Stimulated activated CD4-positive, alpha-beta T cell treated with anti-CD3 and anti-CD28 coated beads, Interleukin-15, amount 100 ng/mL, for 1 hour (primary cell): ENCODE measurements at places on chromosomes 7 and 10.

- DNase-seq, result no peak
Measured at GRCh38 chr7:118245267-118246040, 20.9 kb downstream of the ANKRD7 start.

DNA sequence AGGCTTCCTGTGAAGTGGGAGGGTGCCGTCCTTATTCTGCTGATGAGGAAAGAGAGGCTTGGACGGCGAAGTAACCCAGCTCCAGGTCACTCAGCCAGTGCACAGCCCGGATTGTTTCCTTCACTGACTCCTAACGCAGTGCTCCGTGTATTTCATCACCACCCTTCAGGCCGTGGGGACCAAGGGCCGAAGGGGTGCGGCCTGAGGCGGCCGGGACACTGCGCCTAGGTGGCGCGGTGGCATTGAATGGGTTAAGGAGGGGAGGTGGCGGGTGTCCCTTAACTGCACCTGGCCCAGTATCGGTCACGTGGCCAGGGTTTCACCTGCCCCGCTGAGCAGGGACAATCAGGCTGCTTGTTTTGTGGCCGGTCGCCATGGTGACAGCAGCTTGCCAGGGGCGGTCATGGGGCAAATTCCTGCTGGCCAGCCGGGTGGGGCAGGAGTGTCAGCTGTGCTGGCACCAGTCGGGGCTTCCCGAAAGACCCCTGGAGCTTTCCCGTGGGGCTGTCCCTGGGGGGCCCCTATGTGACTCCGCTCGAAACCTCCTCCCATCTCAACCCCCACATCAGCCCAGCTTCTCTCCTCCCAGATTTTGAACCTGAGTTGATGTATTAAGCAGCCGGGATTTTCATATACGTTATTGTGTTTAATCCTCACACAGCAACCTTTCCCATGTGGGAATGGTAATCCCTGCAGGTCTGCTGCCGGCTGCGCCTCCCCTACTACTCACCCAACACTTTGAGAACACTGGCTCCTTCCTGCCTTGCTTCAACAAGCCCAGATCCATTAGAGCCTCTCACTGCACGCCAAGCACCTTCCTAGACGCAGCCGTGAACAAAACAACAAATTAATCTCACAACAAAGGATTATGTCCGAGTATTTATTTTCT is 4.4 kb upstream of the ABHD11 start:
- DNase-seq, result no peak

DNA sequence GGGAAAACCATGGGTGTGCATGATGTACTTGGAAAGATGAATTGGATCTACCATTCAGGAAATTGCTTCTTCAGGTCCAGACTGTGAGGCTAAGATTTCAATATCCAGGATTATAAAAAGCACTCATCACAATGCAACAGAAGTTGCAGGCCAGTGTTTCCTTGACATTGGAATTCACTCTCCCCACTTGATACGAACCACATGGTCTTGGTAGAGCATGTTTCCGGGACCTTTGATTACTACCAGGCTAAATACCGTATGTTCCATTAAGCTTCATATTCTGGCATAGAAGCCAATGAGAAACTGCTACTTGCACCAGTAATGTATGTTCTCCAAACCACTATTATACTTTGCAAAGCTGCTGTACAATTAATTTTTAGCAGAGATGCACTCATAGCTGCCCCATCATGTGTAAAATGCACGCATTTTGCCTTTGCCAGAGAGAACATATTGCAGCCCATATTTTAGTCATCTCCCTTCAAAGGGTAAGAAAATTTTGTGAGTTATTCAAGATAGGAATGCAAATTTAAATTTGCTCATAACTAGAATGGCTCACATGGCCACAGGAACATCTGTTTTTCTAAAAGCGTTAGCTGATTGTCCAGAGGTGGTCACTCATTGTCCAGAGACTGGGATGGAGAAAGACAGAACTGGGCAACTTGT is 8.1 kb downstream of the FRMD4A start:
- no peak for DNase-seq

DNA sequence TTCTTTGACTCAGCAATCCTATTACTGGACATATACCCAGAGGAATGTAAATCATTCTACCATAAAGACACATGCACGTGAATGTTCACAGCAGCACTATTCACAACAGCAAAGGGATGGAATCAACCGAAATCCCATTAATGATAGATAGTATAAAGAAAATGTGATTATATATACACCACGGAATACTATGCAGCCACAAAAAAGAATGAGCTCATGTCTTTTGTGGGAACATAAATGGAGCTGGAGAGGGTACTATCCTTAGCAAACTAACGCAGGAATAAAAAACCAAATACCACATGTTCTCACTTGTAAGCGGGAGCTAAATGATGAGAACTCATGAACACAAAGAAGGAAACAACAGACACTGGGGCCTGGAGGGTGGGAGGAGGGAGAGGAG is 201.9 kb downstream of the DNAJC1 start:
- DNase-seq, result no peak
